Activated naive CD8-positive, alpha-beta T cell treated with anti-CD3 and anti-CD28 coated beads, Interleukin-2, amount 10 ng/mL, durations not matched to agents 7 days and 5 days (primary cell): ENCODE measurements at places on chromosomes 5 and 9.
A peak's percentile ranks its signal among the peaks of the same experiment; 100 is the strongest.

GRCh38 chr5:40869384-40869783 lies 28.2 kb downstream of the CARD6 start:
- no peak for DNase-seq
- no peaks in the 10 kb centered on the region for H3K4me1 ChIP-seq
- H3K36me3 ChIP-seq: no peaks in the 10 kb centered on the region
- H3K27me3 ChIP-seq: peaks cover 6% of the 10 kb centered on the region

DNA sequence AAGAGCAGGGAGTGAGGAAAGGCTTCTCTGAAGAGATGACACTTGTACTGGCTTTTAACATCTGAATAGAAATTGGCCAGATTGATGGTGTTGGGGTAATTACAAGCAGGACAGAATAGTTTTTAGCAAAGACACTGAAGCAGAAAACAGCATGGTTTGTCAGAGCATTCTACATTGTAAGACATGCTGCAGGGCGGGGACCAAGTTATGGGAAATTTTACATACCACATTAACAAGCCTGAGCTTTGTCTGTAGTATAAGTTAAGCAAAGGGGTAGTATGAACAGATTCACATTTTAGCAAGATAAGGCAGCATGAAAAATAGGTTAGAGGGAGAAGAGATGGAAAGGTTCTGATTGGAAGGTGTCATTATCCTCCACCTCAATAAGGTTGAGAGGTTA lies 66.5 kb downstream of the JMY start:
- H3K27me3 ChIP-seq: no peaks in the 10 kb centered on the region
- DNase-seq: no peak
- peaks cover 4% of the 10 kb centered on the region for H3K36me3 ChIP-seq
- no peak overlapping the region for H3K4me3 ChIP-seq
- H3K4me1 ChIP-seq: no peaks in the 10 kb centered on the region
- H3K27ac ChIP-seq: no peak overlapping the region

GRCh38 chr5:60843386-60843935 lies 608 bp downstream of the ELOVL7 start:
- H3K27ac ChIP-seq: no peak overlapping the region
- peaks cover 13% of the 10 kb centered on the region for H3K4me1 ChIP-seq
- H3K36me3 ChIP-seq: no peaks in the 10 kb centered on the region
- H3K4me3 ChIP-seq: peak overlapping the region; percentile 82
- DNase-seq: peak; percentile 36

GRCh38 chr5:32017692-32018367 lies 156.3 kb downstream of the GOLPH3 start:
- DNase-seq: no peak
- H3K4me1 ChIP-seq: peaks cover 29% of the 10 kb centered on the region
- peak overlapping the region; percentile 47 for H3K4me3 ChIP-seq
- no peaks in the 10 kb centered on the region for H3K27me3 ChIP-seq

- no peaks in the 10 kb centered on the region for H3K36me3 ChIP-seq
- H3K27me3 ChIP-seq: peaks cover 24% of the 10 kb centered on the region
- H3K4me1 ChIP-seq: peaks cover 8% of the 10 kb centered on the region
- peak overlapping the region; percentile 97 for H3K4me3 ChIP-seq
- peak overlapping the region; percentile 45 for H3K27ac ChIP-seq
Observed at GRCh38 chr9:4299005-4299795, 668 bp downstream of the GLIS3 start.

- H3K4me1 ChIP-seq: peaks cover 5% of the 10 kb centered on the region
- H3K27ac ChIP-seq: no peak overlapping the region
- H3K27me3 ChIP-seq: peaks cover 2% of the 10 kb centered on the region
- no peak overlapping the region for H3K4me3 ChIP-seq
- DNase-seq: no peak
Observed at GRCh38 chr5:143057580-143057999, 287.4 kb downstream of the ARHGAP26 start.

DNA sequence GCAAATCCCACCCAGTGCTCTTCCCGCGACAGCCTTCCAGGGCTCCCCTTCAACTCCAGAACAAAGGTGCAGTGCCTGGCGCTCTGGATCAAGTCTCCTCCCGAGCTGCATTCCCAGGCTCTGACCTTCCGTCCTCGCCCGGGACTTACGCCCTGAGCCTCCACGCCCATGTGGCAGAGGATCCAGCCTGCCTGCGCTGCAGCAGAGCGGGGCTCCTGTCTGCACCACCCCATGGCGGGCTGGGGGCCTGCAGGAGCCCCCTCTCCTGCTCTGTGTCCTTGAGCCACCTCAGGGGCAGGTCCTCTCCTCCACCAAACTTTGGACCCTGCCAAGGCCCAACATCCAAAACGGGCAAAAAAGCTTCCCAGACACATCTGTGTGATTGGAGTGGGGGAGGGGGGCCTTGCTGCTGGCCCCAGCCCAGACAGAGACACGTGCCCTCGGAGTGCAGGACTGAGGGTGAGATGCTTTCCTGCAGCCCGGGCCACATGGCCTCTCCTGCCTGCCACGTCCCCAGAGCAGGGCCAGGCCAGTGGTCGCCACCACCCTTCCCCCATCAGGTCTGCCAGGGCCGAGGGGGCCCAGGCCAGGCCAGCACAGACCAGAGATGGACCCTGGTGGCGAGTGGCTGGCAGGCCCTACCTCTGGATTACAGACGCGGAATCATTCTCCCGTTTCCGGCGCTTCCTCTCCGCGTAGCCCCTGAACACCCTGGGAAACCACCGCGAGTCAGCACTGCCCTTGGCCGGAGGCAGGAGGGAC lies 4.4 kb downstream of the NSMF start:
- H3K27ac ChIP-seq: no peak overlapping the region
- no peak overlapping the region for H3K4me3 ChIP-seq
- H3K27me3 ChIP-seq: no peaks in the 10 kb centered on the region
- DNase-seq: peak; percentile 30
- peaks cover 14% of the 10 kb centered on the region for H3K4me1 ChIP-seq
- peaks cover 29% of the 10 kb centered on the region for H3K36me3 ChIP-seq

DNA sequence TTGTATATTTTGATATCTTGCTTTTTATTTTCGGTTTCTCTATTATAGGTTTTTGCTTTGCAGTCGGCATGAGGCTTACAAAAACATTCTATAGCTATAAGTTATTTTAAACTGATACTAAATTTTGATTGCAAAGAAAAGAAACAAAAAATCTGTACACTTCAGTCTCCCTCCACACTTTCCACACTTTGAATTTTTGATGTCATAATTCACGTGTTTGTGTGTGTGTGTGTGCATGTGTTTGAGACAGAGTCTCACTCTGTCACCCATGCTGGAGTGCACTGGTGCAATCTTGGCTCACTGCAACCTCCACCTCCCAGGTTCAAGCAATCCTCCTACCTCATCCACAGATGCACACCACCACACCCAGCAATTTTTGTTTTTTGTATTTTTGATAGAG lies 124.9 kb downstream of the MRPS30 start:
- DNase-seq: no peak
- peaks cover 1% of the 10 kb centered on the region for H3K27me3 ChIP-seq
- no peak overlapping the region for H3K27ac ChIP-seq
- H3K36me3 ChIP-seq: no peaks in the 10 kb centered on the region

DNA sequence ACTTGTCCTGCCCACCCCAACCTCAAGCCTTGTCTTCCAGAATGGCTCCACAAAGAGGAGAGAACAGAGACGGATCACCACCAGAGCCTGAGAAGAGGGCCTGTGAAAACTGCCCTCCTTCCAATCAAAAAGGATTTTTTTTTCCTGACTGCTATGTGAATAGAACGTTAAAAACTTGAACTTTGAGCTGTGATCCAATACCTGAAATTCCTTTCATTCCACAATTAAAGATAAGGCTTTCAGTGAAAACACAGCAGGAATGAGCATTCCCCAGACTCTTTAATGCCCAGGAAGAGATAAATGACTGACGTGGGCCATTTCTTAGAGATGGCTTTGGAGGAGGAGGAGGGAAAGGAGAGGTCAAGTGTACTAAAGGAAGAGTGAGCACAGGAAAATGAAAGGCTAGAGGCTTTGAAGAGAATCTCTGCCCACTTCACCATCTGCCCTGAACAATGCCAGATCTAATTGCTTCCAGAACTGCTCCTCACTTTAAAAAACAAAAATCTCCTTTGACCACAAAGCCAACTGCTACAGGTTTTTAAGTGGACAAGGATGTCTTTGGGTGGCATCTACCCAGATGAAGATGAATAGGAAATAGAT lies 177.9 kb upstream of the MAP3K1 start:
- no peaks in the 10 kb centered on the region for H3K4me1 ChIP-seq
- H3K27me3 ChIP-seq: peaks cover 14% of the 10 kb centered on the region
- H3K4me3 ChIP-seq: no peak overlapping the region
- H3K36me3 ChIP-seq: no peaks in the 10 kb centered on the region

DNA sequence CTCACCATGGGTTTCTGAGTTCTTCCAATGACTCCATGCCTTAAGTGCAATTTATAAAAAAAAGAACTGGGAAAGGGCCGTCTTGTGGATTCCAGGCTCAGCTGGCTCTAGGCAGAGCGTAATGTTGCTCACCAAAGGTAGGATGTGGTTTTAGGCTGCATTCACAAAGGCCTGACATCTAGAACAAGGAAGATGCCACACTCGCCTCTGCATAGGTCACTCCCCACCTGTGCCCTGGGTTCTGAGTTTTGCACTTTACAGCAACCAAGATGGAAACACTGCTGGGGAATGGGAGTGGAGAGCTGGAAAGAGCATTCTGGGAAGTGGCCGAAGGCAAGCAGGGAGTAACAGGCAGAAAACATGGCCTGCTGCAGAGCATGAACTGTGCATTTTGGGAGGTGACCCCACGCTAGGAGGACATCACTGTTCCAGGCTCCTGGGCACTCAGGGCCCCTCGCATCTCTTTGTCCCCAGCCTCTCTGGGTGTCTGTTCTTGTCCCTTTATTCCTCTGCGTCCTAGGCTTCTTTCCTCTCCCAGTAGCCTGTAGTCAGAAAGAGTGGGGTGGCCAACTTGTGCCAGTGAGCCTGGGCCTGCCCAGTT lies 12.3 kb downstream of the FCN2 start:
- DNase-seq: no peak
- no peak overlapping the region for H3K4me3 ChIP-seq
- peaks cover 6% of the 10 kb centered on the region for H3K27me3 ChIP-seq
- no peaks in the 10 kb centered on the region for H3K36me3 ChIP-seq

- peak; percentile 17 for DNase-seq
- H3K4me1 ChIP-seq: no peaks in the 10 kb centered on the region
- H3K27ac ChIP-seq: no peak overlapping the region
- H3K27me3 ChIP-seq: no peaks in the 10 kb centered on the region
- no peaks in the 10 kb centered on the region for H3K36me3 ChIP-seq
Observed at GRCh38 chr5:1751026-1751863, 48.4 kb downstream of the MRPL36 start.

GRCh38 chr5:132364319-132364718 lies 5.2 kb upstream of the SLC22A5 start:
- no peaks in the 10 kb centered on the region for H3K27me3 ChIP-seq
- no peak overlapping the region for H3K4me3 ChIP-seq
- peaks cover 1% of the 10 kb centered on the region for H3K36me3 ChIP-seq
- no peak overlapping the region for H3K27ac ChIP-seq
- no peak for DNase-seq
- peaks cover 3% of the 10 kb centered on the region for H3K4me1 ChIP-seq

- peaks cover 37% of the 10 kb centered on the region for H3K27me3 ChIP-seq
- DNase-seq: peak; percentile 24
- H3K4me3 ChIP-seq: no peak overlapping the region
- no peaks in the 10 kb centered on the region for H3K36me3 ChIP-seq
Observed at GRCh38 chr5:532521-533242, 8.4 kb upstream of the SLC9A3 start.

- no peaks in the 10 kb centered on the region for H3K27me3 ChIP-seq
- H3K27ac ChIP-seq: no peak overlapping the region
- no peak overlapping the region for H3K4me3 ChIP-seq
- H3K36me3 ChIP-seq: no peaks in the 10 kb centered on the region
Observed at GRCh38 chr9:109989296-109989695, 209.3 kb downstream of the PALM2AKAP2 start.

DNA sequence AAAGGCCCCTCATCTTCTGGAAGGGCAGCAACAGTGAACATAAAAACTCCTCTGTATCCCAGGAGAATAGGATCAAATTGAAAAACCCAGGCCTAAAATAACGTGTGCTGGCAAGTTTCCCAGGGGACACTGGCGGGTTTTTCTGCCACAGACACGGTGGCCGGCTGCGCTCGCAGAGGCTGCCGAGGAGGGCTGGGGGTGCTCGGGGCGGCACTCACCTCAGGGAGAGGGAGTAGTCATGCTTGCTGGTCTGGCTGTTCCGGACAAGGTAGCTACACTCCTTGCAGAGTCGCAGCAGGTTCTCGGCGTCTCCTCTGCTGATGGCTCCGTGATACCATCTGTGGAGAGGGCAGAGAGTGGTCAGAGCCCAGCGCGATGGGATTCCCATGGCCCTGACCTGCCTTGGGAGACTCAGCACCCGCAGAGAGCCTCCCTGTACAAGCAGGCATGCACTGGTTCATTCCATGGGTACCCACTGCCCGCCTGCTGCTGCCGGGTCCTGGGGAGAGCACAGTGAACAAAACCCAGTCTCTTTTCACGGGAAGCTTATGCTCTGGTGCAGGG lies 44.6 kb upstream of the SLC25A51 start:
- no peaks in the 10 kb centered on the region for H3K36me3 ChIP-seq
- H3K27me3 ChIP-seq: no peaks in the 10 kb centered on the region
- H3K4me1 ChIP-seq: no peaks in the 10 kb centered on the region
- no peak overlapping the region for H3K27ac ChIP-seq
- DNase-seq: no peak
